Activated naive CD8-positive, alpha-beta T cell treated with anti-CD3 and anti-CD28 coated beads, Interleukin-2, amount 10 ng/mL, durations not matched to agents 7 days and 5 days (primary cell): ENCODE measurements at places on chromosomes 16 and 17. TPM values are rescaled to one million over a fixed set of nuclear protein-coding genes. Genes with fewer than 3 reads are reported as not detected.

The TADA2A gene
- 34.5 TPM for total RNA-seq

The KRTAP4-6 gene
- not detected for total RNA-seq

The PYY gene
- not detected for total RNA-seq

The GABARAP gene
- total RNA-seq, result 244 TPM

DNA sequence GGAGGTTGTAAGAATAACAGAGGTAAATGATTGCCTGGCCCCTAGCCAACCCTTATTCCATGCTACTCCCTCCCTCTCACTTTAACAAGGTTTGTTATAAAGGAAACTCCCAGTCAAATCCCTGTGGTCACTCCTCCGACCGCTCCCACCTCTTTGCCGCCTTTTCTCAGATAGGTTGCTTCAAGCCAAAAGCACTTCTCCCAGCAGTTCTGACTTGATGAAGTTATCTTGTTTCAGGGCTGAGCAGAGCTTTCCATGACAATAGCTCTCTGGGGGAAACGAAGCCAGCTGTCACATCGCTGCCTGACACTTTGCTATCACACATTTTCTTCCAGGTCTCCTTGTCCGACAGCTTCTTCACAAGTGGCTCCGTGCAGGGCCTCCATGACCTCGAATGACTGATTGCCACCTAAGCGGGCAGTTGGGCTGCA lies 278.6 kb downstream of the HAPSTR1 start:
- DNase-seq, result no peak

DNA sequence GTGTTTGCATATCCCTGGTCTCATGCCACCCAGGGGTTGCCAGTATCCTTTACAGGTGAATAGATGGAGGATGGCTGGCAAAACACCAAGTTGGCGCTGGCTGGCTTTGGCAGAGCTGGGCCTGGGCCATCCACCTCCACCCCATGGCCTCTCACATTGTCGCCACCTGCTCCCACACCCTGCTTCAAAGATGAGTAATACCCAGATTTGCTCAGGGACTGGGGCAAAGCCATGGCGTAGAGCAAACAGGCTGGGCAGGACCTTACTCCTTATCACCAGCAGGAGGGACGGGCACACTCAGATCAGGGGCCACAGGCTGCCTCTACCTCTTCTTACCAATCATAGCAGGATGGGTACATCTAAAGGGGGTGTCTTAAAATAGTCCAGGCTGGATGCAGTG lies 24.3 kb downstream of the PLA2G10 start:
- no peak for DNase-seq

DNA sequence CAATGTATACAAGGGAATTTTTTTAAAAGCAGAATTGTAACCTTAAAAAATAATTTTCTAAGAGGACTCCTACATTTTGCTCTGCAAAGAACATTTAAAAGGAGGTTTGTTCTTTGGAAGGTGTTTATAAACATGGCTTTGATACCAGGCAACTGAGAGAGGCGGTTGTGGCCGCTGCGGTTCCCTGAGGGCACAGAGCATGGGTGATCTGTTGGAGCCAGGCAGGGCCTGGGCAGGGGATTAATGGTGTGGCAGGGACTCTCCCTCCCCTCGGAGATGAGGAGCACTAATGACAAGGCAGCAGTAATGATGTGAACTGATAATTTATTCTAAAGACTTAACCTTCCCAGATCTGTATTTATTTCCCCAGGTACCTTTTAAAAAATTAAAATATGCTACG lies 65.4 kb downstream of the WWP2 start:
- no peak for DNase-seq

GRCh38 chr17:37519251-37519985 lies 29.7 kb downstream of the DUSP14 start:
- no peak for DNase-seq

DNA sequence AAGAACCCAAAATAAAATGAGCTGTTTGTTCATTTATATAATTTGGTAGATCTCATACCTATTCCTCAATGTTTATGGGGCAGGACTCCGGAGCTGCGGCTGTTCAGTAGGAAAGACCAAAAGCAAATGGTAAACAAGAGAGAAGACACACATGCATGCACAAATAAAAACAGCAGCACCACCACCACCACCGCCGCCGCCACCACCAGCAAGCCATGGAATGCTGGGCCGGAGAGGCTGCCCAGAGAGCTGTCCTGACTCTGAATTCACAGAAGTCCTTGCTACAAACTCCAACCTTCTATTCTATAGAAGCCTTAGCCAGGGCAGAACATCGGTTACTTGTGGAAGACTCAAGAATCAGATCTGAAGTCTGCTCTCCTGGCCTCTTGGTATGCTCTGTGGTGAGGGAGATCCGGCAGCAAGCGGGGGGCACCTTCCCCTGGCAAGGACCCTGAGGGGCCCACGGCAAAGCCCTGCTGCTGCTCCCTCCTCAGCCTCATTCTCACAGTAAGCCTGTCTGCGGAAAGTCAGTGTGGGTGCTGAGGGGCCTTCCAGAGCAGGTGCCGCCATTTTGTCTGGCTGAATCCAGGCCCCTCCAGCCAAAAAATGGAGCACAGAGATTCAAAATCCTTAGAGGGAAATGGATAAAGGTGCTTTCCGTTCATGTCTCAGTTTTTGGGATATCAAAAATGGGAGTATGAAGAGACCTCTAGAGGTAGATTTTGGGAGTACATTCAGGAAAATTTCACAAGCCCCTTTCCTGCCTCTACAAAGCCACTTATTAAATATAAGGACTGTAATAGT lies 6.4 kb upstream of the FOXJ1 start:
- DNase-seq, result no peak

GRCh38 chr16:11915114-11915643 lies 577 bp downstream of the GSPT1 start:
- DNase-seq, result peak; percentile 68

- DNase-seq, result no peak
Observed at GRCh38 chr17:42783062-42783790, 2.8 kb downstream of the WNK4 start.

- DNase-seq, result no peak
Observed at GRCh38 chr16:81608523-81609209, 164.1 kb downstream of the CMIP start.

GRCh38 chr16:4345836-4346781 lies 5.0 kb downstream of the PAM16 start:
- DNase-seq, result no peak
